ENCODE measurements at places on chromosomes 5 and 9. TPM values are rescaled to one million over a fixed set of nuclear protein-coding genes. Genes with fewer than 3 reads are reported as not detected.

- DNase-seq = no peak
These were observed 52.1 kb downstream of the PPARGC1B start for GRCh38 chr5:149782018-149782894.

GRCh38 chr5:142323480-142324135 is 1.2 kb downstream of the SPRY4 start:
- no peak for DNase-seq

GRCh38 chr5:172885597-172886340 is 51.7 kb downstream of the ERGIC1 start:
- DNase-seq = no peak

- no peak for DNase-seq
These were observed 68.5 kb upstream of the NAA35 start for GRCh38 chr9:85872463-85872862.

The WWC1 gene
- 0.96 TPM for total RNA-seq

GRCh38 chr5:148794275-148794674 is 32.1 kb upstream of the ADRB2 start:
- no peak for DNase-seq

GRCh38 chr9:33143241-33143661 is 23.9 kb downstream of the B4GALT1 start:
- DNase-seq = no peak

Measured in LHCN-M2 (cell line).